ENCODE measurements at places on chromosomes 3 and 15.

GRCh38 chr3:43435706-43436105 lies 149.4 kb downstream of the SNRK start:
- no peak for DNase-seq

- no peak for DNase-seq
Observed at GRCh38 chr3:184822654-184823053, 10.7 kb downstream of the VPS8 start.

DNA sequence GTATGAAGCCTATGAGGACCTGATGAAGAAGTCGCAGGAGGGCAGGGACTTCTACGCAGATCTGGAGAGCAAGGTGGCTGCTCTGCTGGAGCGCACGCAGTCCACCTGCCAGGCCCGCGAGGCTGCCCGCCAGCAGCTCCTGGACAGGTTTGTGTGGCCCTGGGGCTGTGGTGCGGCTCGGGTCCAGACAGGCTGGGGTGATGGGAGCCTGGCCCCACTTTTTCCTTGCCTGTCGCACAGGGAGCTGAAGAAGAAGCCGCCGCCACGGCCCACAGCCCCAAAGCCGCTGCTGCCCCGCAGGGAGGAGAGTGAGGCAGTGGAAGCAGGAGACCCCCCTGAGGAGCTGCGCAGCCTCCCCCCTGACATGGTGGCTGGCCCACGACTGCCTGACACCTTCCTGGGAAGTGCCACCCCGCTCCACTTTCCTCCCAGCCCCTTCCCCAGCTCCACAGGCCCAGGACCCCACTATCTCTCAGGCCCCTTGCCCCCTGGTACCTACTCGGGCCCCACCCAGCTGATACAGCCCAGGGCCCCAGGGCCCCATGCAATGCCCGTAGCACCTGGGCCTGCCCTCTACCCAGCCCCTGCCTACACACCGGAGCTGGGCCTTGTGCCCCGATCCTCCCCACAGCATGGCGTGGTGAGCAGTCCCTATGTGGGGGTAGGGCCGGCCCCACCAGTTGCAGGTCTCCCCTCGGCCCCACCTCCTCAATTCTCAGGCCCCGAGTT lies 29.0 kb downstream of the PTPN23 start:
- no peak for DNase-seq

DNA sequence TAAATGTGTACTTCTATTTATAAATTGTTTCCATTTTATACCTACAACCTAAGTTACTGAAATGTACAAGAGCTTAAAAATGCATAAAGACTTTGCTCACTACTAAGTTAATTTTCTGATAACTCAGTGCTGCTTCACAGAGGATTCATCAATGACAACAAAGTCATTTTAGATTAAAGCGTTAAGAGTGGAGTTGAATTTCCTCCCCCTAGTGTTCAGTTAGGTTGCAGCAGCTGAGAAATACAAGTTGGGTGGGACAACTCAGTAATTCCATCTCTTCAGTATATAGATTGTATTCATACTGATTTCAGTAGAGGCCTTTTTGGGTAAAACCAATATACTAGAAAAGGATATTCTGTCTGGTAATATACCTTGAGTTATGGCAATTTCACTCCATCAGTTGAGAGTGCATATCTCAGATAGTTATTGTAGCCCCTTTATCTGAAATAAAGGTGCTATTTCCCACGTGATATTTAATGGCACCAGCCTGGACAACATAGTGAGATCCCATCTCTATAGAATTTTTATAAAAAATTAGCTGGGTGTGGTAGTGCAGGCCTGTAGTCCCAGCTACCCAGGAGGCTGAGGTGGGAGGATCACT lies 6.9 kb upstream of the RPL35A start:
- no peak for DNase-seq

GRCh38 chr3:177483182-177483967 lies 286.1 kb upstream of the TBL1XR1 start:
- no peak for DNase-seq

DNA sequence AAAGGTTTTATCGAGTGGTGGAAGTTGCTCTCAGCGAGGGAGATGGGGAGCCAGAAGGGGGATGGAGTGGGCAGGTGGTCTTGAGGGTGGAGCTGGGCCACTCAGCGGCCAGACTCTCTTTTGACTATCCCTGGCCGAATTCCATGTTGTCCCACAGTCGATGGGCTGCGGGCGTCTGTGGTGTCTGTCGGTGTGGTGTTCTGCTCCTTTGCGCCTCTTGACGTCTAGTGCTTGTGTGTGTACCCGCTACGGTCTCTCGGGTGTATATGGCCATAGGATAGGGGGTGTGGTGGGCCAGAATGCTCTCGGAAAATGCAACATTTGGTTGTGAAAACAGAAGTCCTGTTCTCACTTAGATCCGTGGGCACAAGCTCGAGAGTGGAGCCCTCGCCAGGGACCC lies 297.0 kb downstream of the CGGBP1 start:
- no peak for DNase-seq

- DNase-seq = no peak
Observed at GRCh38 chr15:81002009-81002330, 1.2 kb downstream of the TLNRD1 start.

DNA sequence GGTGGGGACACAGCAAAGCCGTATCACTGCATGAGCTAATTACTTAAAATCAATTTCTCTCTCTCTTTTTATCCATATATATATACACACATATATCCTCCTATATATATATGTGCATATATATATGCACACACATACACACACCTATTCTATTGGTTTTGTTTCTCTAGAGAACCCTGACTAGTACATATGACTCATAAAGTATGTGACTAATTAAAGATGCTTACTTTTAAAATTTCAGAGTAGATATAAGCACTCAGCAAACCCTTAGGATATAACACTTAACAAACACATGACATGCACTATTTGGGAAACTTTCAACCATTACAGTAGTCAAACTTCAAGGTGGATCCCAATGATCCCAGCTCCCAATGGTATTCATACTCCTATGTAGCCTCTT lies 732.6 kb downstream of the ROBO2 start:
- DNase-seq = no peak

Measured in thyroid gland (tissue), 4 donors.